A549 treated with CpdA at 1 μM for 4 hours (cell line): ENCODE measurements at places on chromosomes 1 and 21. TPM values are rescaled to one million over a fixed set of nuclear protein-coding genes. Genes with fewer than 3 reads are reported as not detected.

The TMPRSS15 gene
- not detected in 5 replicates for total RNA-seq

The MROH7 gene
- not detected in 5 replicates for total RNA-seq

The C1orf56 gene
- 5.5 to 9.1 TPM (median 7.4 TPM) in 5 replicates for total RNA-seq

The SLC2A5 gene
- total RNA-seq, result 0.05 to 0.26 TPM (median 0.13 TPM) in 5 replicates

The PPM1J gene
- 0.79 to 1.5 TPM (median 0.96 TPM) in 5 replicates for total RNA-seq

The ARHGEF2 gene
- total RNA-seq, result 35.4 to 46.0 TPM (median 38.5 TPM) in 5 replicates

The C1orf115 gene
- 4.4 to 5.8 TPM (median 5.2 TPM) in 5 replicates for total RNA-seq

The PTPN22 gene
- total RNA-seq, result not detected in 5 replicates

The CNIH3 gene
- 0.24 to 0.59 TPM (median 0.37 TPM) in 5 replicates for total RNA-seq

The FCMR gene
- 3.9 to 6.6 TPM (median 3.9 TPM) in 5 replicates for total RNA-seq

The DISC1 gene
- total RNA-seq, result 0.18 to 0.26 TPM (median 0.24 TPM) in 5 replicates

The ZNF644 gene
- total RNA-seq, result 11.4 to 16.8 TPM (median 12.8 TPM) in 5 replicates

The MTARC2 gene
- total RNA-seq, result 7.6 to 14.2 TPM (median 9.5 TPM) in 5 replicates

The BTBD8 gene
- 0.20 to 1.1 TPM (median 0.75 TPM) in 5 replicates for total RNA-seq

The ADGRB2 gene
- total RNA-seq, result 5.8 to 7.5 TPM (median 7.1 TPM) in 5 replicates

The CYP4Z1 gene
- not detected in 5 replicates for total RNA-seq

The TACSTD2 gene
- total RNA-seq, result not detected in 5 replicates

The SIPA1L2 gene
- total RNA-seq, result 7.8 to 9.0 TPM (median 8.8 TPM) in 5 replicates

The CD53 gene
- 0.05 TPM in 1 of 5 replicates, not detected in the others for total RNA-seq

The S100A1 gene
- 0.55 to 0.96 TPM (median 0.86 TPM) in 4 of 5 replicates, not detected in the other for total RNA-seq
